ENCODE measurements at places on chromosomes 4 and X.

GRCh38 chr4:159096434-159096833 is 6.4 kb upstream of the RAPGEF2 start:
- no peak for DNase-seq

DNA sequence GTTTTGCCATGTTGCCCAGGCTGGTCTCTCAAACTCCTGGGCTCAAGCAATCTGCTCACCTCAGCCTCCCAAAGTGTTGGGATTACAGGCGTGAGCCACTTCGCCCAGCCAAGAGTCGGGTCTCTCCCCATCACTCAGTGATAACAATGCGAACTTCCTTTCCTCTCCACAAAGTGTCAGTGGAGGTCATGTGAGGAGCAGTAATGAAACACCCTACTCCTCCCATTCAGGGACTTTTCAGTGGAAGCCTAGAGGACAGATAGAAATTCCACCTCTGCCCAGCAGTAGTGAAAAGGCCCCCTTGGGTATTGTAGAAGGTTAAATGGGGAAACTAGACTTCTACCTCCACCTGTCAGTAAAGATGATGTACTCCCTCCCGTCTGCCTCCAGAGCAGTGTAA is 141.9 kb upstream of the STK26 start:
- no peak for DNase-seq

- no peak for DNase-seq
Measured at GRCh38 chrX:109187473-109188168, 294.3 kb downstream of the GUCY2F start.

DNA sequence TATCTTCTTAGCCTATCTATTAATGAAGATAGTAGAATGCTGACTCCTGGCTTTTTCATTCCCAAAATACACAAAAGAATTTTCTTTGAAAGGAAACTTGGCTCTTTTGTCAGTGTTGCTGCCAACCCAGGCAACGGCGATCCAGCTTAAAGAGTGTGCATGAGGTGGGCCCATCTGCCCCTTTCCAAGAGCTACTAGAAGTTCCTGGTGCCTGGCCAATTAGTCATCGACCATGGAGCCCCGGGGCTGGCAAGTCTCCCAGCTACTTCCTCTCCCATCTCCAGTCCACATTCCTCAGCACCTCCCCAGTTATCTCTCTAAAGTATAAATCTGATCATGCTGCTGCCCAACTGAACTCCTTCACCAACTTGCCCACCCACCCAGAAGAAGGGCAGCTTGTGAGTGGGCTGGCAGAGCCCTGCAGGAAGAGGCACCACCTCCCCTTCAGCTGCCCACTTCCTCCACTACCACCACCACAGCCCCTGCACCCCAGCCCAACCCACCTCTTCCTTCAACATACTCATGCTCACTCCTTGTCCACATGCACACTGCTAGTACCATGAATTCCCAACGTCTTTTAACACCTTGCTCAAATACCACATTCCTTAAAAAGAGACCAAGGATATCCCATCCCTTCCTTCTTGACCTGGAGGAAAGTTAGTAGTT is 158.2 kb upstream of the MAP3K15 start:
- DNase-seq = peak; percentile 91

DNA sequence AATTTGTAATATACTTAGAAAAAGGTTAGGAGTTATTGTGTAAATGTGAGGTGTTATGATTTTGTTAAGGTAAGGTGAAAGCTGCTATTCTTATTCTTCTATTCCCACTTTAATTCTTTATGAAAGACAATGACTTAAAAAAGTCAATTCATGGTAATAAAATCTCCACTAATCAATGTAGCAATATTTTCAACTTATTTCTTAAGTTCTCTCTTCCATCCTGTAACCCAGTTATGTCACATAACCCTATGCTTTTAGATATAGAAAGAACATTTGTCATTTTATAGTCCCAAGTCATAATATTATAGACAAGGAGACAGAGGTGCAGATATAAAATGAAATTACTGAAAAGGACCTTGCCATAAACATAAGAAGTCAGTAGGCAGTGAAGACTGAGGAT is 157.9 kb upstream of the SLC7A11 start:
- no peak for DNase-seq

DNA sequence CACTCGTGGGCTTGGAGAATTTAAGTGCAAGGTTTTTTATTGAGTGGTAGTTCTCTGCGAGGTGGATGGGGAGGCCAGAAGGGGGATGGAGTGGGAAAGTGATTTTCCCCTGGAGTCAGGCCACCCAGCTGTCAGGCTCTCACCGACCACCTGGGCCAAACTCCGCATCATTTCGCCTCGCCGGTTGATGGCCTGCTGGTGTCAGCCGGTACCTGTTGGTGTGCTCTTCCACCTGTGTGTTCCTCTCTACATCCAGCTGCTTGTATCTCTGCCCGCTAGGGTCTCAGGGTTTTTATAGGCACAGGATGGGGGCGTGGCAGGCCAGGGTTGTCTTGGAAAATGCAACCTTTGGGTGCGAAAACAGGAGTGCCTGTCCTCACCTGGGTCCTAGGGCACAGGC is 200.9 kb downstream of the DACH2 start:
- DNase-seq = no peak

- DNase-seq = peak; percentile 77
Measured at GRCh38 chrX:20067709-20068561, 48.8 kb downstream of the MAP7D2 start.

DNA sequence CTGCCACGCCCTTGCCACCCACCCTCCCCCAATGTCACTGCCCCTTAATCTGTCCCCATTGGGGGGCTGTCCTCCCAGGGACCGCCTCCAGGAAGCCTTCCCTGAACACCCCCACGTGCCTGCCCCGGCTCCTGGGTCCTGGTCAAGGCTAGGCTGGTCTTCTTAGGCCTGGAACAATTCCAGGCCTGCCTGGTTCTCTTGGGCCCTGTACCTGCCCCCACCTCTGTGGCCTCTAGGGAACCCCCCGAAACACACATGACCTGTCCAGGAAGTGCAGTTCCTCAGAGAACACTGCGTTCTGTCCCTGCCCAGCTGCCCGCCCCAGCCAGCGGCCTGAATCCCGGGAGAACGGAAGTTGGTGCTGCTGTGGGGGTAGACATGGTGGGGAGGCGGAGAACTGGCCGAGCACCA is 5.1 kb downstream of the MXD4 start:
- no peak for DNase-seq

DNA sequence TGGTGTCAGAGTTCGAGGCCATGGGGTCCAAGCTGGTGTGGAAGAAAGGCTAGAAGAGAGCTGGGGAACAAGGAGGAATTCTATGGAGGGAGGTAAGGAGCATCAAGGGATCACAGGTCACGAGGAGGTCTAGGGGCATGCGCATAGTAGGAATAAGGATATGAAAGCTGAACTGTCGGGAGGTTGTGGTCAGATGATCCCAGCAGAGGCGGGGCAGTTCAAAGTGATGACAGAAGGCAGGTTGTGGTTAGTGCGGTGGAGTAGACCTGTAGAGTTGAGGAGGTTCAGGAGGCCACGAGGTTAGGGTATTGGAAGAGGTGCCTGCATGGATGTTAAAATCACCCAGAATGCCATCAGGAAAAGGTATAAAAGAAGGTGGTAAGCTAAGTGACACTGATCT is 156.3 kb downstream of the TMEM164 start:
- DNase-seq = no peak

- peak; percentile 81 for DNase-seq
Measured at GRCh38 chr4:2848449-2848848, 4.8 kb downstream of the ADD1 start.

DNA sequence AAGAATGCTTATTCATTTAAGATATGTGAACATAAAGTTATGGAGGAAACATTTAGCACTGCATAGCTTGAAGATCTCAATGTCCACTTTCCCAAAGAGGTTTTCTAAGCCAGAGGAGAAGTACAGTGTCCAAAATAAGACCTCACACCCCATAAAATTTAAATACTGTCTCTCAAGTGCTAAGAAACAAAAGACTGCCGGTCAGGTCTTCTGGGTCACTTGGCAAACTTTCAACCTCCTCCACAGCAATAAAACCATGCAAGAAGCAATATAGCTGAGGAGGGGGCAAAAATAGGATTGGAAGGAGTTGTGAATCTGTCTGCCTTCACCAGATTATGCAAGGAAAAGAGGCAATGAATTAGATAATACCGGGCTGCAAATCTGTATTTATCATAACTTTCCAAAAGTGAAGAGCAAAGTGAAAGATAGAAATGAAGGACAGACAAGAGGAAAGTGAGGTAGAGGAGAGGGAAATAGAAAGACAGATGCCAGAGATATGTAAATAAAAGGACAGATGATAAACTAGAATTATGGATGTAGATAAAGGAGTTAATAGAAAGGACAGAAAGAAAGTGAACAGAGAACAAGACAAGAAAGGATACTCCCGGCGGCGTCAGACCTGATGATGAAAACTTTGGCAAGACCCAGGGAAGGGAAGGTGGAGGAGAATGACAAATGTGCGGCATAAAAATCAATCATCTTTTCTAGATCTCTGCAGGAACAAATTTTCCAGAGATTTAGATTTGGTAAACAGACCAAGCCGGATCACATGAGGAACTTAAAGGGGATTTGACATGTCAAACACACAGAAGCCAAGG is 152.7 kb upstream of the FAM241A start:
- DNase-seq = no peak

DNA sequence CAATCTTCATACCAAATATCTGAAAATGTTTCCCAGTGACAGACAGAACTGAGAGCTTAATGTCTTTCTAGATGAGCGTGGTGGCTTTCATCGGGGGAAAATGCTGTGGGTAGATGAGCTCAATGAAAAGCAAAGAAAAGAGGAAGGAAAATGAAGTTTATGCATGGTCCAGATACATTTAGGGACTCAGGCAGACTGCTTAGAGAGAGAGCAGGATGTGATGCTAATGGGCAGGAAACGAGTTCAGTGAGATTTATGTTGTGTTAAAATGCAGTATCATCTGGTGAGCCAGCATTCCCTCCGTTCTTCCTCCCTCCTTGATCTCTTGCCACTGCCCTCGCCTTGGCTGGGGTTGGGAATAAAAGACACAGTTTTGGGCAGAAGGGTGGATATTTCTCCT is 229.2 kb downstream of the GBA3 start:
- no peak for DNase-seq

DNA sequence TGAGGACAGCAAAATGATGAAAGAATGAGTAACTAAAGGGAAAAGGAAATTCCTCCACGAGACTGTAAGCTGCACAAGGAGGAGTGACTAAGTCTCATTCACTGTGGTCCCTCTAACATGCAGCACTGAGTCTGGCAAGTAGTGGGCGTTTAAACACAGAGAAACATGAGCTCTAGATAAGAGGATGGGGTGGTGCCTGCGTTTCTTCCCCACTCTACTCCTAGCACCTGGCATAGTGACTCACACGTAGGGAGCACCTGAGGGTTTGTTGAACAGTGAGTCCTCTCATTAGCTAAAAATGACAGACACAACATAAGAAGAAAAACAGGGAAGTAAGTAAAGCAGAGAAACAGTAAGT is 105.8 kb upstream of the CBR4 start:
- peak; percentile 93 for DNase-seq

- DNase-seq = no peak
Measured at GRCh38 chrX:13253223-13253622, 66.6 kb downstream of the ATXN3L start.

Measured in NCI-H226 (cell line).